ENCODE measurements at places on chromosomes 3 and 15.

DNA sequence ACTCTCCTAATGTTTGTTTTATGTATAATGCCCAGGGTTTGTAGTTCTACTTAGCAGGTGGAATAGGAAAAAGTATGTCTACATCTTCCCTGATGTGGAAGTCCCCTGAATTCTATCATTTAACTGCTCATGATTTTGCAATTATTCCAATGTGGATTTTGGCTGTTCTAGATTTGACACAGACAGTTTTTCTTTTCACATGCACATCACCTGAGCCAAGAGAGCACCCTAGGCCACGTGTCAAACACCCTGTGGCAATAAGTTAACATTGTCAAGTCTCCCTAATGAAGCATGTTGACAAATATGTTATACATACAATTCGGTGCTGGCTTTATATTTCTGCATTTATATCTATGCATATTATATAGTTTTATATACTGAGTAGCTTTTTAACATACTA, 70.0 kb upstream of the SUCLG2 start:
- no peak for DNase-seq

DNA sequence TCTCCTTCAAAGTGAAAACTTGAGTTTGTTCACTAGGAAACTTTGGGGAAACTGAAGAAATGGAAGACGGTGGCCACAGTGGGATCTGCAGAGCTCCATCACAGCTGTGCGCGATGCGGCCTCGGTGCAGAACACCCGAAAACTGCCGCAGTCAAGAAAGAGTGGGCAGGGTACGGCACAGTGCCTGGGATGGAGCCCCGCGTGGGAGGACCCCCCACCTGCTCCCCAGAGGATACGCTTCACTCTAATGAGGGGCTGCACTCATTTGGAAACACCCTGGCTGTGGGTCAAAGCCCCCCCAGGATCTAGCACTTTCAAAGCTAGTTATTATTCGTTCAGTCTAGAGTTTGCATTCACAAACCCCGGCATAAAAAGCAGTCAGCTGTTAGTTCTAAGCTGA, 9.5 kb downstream of the ADAMTS17 start:
- DNase-seq: no peak

GRCh38 chr15:64235552-64235951, 72.7 kb upstream of the PPIB start:
- DNase-seq: no peak

DNA sequence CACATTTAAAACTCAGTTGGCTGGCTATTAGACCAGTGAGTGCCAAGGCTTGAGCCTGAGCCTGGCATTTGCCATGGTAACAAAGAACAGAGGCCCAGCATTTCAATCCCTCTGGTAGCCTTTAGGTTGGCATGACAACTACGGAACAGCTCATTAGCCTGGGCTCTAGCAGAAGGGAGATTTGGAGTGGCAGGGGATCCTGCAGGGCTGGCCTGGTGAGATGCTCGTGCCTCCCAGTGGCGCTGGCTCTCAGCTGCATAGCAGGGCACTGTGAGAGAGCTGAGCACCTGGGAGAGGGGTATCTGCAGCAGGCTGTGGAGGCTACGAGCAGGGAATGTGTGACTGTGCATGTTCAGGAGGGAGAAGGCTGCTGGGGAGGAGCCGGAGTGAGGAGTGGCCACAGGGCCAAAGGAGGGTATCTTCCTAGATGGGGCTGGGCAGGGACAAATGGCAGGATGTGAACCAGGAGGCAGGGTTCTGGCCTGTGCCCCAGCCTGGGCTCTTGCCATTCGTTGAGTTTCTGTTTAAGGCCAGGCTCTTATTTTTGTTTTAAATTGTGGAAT, 5.6 kb upstream of the ABTB1 start:
- no peak for DNase-seq

- no peak for DNase-seq
Observed at GRCh38 chr3:191166368-191166767, 32.7 kb upstream of the OSTN start.

- DNase-seq: no peak
Observed at GRCh38 chr3:61901986-61902385, 340.6 kb downstream of the PTPRG start.

GRCh38 chr15:63176302-63176701, 13.1 kb upstream of the RAB8B start:
- DNase-seq: no peak

GRCh38 chr15:78761020-78761419, 50.2 kb downstream of the ADAMTS7 start:
- no peak for DNase-seq

DNA sequence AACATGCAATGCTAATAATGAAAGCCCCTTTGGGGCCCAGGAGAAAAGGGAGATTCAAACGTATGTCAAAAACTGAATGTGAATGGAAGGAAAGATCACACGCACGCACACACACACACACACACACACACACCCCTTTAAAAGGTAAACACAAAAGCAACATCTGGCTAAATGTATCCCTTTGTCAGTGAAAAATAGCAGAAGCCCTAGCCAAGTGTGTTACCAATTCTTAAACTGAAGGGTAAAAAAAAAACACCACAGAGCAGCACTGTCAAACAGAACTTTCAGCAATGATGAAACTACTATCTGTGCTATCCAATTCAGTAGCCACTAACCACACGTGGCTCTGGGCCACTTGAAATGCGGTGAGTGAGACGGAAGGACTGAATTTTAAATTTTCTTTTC, 4.9 kb downstream of the RFTN1 start:
- no peak for DNase-seq

DNA sequence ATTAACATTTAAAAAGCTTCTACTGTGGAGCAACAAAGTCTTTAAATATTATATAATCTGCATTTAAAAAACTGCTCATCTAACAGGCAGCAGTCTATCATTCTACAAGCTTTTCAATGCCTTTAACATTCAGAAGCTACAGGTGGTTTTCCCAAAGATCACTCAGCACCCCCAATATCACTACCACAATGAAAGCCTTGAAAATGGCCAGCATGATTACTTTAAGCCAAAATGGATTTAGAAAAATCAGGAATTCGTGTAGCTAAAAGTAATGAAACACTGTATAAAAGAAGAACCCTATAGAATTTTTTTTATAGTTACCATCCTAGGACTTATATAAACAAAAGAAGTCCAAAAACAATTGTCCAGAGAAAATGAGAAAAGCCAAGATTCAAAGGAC, 400.4 kb downstream of the TIGIT start:
- no peak for DNase-seq

GRCh38 chr15:48370460-48370859, 39.2 kb downstream of the DUT start:
- DNase-seq: no peak

- no peak for DNase-seq
Observed at GRCh38 chr3:156820692-156821080, 5.5 kb upstream of the LEKR1 start.

DNA sequence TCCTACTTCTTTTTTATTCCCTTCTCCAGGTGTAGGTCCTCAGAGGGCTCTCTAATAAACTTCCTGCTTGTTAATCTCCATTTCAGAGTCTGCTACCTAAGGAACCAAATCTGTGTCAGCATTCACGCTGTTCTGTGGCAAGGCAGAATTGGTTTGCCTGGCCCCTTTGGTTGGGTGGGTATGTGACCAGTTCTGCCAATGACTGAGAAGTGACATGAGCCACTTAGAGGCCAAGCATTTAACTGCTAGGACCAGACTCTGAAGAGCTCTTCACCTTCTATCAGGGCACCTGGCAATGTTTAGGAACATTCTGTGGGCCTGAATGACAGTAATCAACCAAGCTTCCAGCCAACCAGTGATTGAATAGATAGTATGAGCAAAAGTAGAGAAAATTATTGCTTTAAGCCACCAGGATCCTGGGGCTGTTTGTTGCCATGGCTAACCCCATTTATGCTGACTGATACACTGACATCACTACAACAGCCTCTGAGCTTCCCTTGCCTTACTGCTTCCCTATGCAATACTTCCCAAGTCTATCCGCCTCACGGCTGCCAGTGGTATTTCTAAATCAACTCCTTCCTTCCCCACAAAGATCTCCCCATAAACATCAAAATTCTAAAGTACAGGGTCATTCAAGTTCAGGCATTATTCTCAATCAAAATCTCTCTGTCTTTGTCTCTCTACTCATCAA, 7.6 kb downstream of the FRMD4B start:
- no peak for DNase-seq

- no peak for DNase-seq
Observed at GRCh38 chr15:77044228-77045042, 26.5 kb downstream of the TSPAN3 start.

- DNase-seq: no peak
Observed at GRCh38 chr3:65361448-65361847, 673.6 kb upstream of the ADAMTS9 start.

DNA sequence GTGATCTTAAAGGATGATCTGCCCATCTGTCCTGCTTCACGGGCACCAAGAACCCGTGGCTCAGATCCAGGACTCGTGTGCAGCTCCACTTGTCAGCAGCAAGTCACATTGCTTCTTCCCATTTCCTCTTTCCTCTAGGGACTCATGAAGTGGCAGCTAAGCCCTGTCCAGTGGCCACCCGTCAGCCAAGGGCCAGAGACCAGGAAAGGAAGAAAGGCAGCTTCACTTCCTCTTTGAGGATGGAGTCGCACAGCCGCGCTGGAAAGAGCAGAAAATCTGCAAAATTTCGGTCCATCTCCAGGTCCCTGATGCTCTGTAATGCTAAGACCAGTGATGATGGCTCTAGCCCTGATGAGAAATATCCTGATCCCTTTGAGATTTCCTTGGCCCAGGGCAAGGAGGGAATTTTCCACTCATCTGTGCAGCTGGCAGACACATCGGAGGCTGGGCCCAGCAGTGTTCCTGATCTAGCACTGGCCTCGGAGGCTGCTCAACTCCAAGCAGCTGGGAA, 28.5 kb downstream of the IL16 start:
- no peak for DNase-seq

DNA sequence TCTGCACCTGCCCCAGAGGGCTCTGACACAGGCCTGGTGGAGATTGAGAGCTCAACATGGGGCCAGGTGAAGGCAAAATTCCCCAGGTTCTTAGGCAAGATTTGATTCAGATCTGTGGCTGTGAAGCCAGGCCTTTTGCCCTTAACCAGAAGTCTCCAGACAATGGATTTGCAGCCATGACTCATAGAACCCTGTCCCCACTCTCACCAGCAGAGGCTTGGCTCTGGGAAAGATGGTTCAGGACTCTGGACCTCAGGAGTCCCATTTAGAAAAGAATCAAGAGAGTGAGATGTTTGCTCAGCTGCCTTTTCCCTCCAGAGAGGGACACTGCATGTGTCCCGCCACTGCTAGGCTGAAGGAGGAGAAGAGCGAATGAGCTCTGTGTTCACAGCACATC, 361.4 kb upstream of the ICE2 start:
- no peak for DNase-seq

- no peak for DNase-seq
Observed at GRCh38 chr3:73449774-73450173, 175.0 kb downstream of the PDZRN3 start.

DNA sequence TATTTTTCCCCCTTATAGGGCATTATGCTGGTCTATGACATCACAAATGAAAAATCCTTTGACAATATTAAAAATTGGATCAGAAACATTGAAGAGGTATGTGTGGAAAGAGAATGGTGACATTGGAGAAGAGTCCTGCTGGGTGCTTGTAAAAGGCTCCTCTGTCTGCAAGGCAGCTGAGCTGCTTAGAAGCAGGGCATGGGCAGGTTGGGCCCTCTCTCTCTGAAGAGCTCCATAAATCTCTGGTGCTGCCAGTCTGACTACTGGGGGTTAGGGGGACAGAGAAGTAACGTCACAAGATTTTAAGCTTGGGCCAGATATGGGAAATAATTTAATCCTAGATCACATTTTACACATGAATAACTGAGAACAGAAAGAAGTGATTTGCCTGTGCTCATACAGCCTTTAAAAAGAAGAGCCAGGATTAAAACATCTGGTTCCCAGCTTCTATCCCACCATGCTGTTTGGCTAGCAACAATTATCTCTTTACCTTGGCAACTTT, 21.9 kb upstream of the APH1B start:
- no peak for DNase-seq

DNA sequence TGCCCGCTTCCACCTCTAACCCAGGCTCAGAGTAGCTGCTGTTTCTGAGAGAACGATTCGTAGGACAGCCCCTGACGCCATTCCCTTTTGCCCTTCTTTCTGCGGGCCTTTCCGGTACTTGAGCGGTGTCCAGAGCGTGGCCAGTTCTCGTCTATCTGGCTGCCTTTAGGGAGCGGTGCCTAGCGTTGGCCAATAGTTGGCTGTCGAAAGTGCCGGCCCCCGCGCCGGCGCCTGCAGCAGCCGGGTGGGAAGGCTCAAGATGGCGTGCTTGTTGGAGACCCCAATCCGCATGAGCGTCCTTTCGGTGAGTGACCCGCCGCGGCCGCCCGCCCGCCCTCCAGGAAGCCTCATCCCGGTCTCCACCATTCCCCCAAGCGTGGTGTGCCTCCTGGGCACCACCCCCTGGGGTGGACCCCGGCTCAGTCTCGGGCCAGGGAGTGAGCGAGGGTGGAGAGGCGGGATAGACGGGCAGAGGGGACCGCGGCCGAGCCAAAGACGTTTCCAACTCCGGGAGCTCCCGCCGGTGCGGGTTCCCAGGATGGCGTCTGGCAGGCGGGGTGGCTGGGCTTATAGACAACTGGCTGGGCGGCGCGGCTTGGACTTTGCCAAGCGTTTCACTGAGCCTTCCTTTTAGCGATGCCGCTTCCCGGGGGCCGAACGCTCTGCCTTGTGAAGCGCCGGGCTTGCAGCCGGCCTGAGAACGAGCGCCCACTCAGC, at the start of gene ARMC8:
TSS of gene ARMC8 (plus strand) at position 6 of the 717 bp plus-strand sequence. CDS start at position 260, 254 bp downstream.
- DNase-seq: no peak

DNA sequence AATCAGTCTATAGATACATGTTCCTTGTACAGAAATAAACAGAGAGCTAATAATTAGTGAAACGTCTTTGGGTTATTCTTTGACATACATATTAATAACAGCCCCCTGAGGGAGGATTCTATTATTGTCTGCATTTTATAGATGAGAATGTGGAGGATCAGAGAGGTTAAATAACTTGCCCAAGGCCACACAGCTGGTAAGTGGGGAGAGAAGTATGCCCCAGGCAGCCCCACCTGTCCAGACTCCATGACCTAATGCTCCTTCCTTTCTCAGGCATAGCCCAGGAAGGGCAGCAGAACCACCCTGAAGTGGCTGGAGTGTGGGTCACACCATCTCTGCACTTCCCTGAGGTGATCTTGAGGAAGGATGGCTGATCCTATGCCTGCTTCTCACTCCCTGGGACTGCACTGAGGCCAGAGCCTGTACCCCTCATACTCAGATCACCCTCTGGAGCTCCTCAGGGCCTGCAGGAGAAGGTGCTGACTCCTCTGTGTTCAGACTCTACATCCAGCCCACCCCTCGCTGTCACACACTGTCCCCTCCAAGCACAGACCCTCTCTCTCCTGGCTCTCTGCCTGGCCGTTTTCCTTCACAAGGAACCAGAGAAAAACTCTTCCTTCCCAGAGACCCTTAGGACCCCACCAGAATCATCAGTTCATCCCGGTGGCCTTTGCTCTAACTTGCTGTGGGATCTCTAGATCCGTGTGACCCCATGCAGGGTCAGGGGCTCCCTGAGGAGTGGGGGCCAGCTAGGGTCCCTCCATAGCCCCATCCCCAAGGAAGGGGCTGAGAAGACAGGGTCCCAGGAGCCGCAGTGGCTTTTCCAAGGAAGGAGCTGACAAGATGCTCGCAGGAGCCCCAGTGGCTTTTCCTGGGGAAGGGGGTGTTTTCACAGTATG, 4.4 kb upstream of the HHATL start:
- no peak for DNase-seq

GRCh38 chr3:42662813-42663535, 9.5 kb downstream of the ZBTB47 start:
- no peak for DNase-seq

- DNase-seq: no peak
Observed at GRCh38 chr3:42173307-42173706, 82.2 kb downstream of the TRAK1 start.
